ENCODE measurements at places on chromosomes 11 and 22.
A peak's percentile ranks its signal among the peaks of the same experiment; 100 is the strongest.

GRCh38 chr11:37525336-37525735 lies 927.3 kb upstream of the RAG2 start:
- DNase-seq = no peak

GRCh38 chr11:125348674-125349309 lies 147.3 kb downstream of the FEZ1 start:
- DNase-seq = peak; percentile 11

DNA sequence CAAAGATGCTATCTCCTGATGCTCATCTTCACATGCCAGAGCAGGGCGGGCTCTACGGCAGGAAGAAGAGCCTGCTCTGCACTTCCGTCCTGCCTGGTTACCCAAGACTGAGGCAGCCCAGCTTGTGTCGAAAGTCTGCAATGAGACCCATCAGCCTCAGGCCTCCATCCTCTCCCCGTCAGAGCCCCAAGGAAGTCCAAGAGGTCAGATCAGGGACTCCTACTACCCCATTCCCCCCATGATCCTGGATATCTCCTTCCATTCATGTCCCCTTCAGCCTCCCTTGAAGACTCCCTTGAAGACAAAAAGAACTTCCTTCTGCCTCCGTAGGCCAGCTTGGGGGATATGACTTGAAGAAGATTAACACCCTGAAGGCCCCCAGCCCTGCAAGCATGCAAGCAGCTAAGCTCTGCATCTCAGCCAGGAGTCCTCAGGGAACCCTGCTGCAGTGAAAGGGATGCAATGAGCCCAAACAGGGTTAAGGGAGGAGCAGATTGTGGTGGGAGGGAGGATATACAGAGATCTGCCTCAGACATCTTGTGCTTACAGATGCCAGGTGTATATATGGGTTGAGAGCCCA lies 85.6 kb downstream of the TRIM29 start:
- no peak for DNase-seq

GRCh38 chr22:32469799-32470212 lies 4.8 kb upstream of the FBXO7 start:
- DNase-seq = no peak

- DNase-seq = no peak
Observed at GRCh38 chr11:76728778-76729177, 54.4 kb upstream of the TSKU start.

DNA sequence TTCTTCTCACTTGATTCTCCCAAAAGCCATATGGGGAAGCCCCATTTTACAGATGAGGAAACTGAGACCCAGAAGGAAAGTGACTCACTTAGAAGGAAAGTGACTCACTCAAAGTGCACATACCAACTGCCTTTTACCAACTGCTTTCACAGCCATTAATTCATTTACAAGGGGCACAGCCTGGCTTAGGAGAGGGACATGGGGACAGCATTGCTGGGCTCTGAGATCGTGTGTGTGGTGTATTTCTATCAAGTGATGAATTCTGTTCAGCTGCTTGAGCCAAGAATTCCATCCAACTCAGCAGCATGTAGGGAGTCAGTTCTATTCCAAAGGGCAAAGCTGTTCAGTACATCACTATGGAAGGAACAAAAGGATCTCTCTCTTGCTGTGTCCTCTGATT lies 23.5 kb upstream of the PAK1 start:
- DNase-seq = no peak

Measured in stimulated activated CD4-positive, alpha-beta T cell treated with anti-CD3 and anti-CD28 coated beads, Interleukin-1b, Interleukin-23, amount 100 ng/mL, for 4 hours (primary cell).